ENCODE measurements at places on chromosomes 7 and 10. TPM values are rescaled to one million over a fixed set of nuclear protein-coding genes. Genes with fewer than 3 reads are reported as not detected.

The SGCE gene
- total RNA-seq: 25.3 TPM

The C7orf33 gene
- not detected for total RNA-seq

The INSYN2A gene
- total RNA-seq: 0.13 TPM

The CCDC7 gene
- 1.9 TPM for total RNA-seq

- no peak overlapping the region for H3K4me3 ChIP-seq
Measured at GRCh38 chr10:1324903-1325302, 268.7 kb downstream of the WDR37 start.

DNA sequence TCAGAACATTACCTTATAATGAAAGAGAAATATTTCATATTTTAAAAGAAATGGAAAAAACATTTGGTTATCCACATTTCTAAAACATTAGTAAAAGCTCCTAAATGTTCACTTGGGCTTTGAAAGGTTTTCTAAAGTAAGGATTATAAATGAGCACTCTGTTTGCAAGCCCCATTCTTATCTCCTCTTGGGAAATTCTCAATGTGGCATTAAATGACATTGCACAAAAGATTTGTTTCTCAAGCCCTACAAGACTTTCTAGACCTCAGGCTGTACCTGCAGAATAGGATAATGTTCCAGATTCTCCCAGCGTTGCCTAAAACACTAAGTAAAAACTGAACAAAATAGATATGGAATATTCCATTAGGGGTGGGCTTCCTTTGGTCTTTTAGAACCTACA lies 658.0 kb upstream of the FOXK1 start:
- no peak overlapping the region for H3K27ac ChIP-seq
- peaks cover 27% of the 10 kb centered on the region for H3K4me1 ChIP-seq
- no peak for DNase-seq
- H3K36me3 ChIP-seq: peaks cover 22% of the 10 kb centered on the region

DNA sequence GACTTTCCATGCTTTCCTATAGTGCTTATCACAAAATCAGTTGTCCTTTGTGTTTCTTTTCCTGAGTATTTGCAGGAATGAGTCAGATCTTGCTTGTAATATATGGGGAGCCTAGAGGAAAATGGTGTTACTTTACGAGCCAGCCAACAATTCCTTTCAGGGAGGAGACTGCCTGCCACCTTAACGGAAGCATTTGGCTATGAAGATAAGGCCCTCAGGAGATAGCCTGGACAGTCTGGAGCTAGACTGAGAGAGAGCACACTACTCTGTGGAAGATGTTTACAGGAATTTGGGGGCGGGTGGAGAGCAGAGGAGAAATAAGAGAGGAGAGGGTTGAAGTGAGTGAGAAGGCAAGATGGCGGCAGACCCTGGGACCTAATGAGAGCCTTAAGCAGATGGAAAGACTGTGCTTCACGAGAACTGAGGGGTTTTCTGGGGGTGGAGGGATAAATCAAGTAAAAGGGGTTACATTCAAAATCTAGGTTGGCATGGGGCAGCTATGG lies 126.3 kb downstream of the SNX10 start:
- no peak for DNase-seq
- H3K36me3 ChIP-seq: no peaks in the 10 kb centered on the region
- no peak overlapping the region for H3K4me3 ChIP-seq
- peaks cover 25% of the 10 kb centered on the region for H3K27me3 ChIP-seq
- no peak overlapping the region for H3K27ac ChIP-seq

DNA sequence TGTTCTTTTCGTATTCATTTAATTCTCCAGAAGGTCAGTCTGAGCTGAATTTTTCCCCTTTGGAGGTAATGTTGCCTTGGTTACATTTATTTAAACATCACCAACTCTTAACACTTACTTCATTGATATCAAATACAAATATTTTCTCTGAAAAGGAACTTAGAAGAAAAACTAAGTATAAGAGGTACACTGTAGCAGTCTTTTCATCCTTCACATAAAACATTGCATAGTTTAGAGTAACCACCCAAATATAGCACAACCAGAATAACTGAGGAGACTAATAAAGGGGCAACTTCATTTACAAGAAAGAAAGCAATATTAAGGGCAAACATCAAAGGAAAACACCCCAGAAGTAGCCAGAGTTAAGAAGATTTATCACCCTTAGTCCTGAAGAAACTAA lies 1115.0 kb upstream of the POT1 start:
- DNase-seq: no peak
- H3K4me3 ChIP-seq: no peak overlapping the region
- peaks cover 20% of the 10 kb centered on the region for H3K4me1 ChIP-seq
- peak overlapping the region; percentile 3 for H3K27ac ChIP-seq
- no peaks in the 10 kb centered on the region for H3K27me3 ChIP-seq

DNA sequence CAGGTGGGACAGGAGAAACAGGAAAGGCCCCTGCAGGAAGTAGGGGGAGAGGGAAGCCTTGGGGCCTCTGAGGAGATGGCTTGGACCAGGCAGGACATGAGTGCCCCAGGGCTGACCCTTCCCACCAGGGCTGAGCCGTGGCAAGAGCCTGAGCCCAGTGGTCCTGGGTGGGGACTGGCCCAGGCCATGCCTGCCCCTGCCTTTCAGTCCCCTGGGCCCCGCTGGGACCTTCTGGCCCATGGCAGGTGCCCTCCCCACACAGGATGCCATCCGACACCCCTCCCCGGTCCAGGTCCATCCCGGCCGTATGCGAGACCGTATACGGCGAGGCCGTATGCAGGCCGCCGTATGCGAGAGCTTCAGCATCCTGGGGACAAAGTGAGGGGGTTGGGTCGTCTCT lies 2.0 kb downstream of the GRIFIN start:
- H3K27me3 ChIP-seq: no peaks in the 10 kb centered on the region
- H3K4me3 ChIP-seq: no peak overlapping the region
- no peaks in the 10 kb centered on the region for H3K36me3 ChIP-seq
- H3K4me1 ChIP-seq: peaks cover 35% of the 10 kb centered on the region
- no peak overlapping the region for H3K27ac ChIP-seq

DNA sequence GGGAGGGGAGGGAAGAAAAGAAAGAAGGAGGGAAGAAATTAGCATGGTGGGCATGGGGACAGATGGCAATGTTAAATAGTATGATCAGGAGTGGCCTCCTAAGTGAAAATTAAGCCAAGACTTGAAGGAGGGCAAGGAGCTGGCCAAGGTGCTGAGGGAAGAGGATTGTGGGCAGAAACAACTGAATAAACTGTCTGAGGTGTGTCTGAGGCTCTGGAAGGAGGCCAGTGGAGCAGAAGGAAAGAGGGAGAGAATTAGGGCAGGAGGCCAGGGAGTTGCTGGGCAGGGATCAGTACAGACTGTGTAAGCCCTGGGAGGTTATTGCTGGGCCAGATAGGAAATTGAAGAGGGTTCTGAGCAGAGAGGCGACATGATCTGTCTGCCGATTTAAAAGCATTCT lies 40.6 kb upstream of the VKORC1L1 start:
- H3K36me3 ChIP-seq: no peaks in the 10 kb centered on the region
- H3K27ac ChIP-seq: no peak overlapping the region
- no peaks in the 10 kb centered on the region for H3K4me1 ChIP-seq
- H3K4me3 ChIP-seq: no peak overlapping the region

- DNase-seq: no peak
- H3K27me3 ChIP-seq: peaks cover 3% of the 10 kb centered on the region
- H3K4me1 ChIP-seq: peaks cover 10% of the 10 kb centered on the region
- no peak overlapping the region for H3K27ac ChIP-seq
- H3K4me3 ChIP-seq: no peak overlapping the region
- peaks cover 4% of the 10 kb centered on the region for H3K36me3 ChIP-seq
Measured at GRCh38 chr7:134485203-134485602, 26.3 kb upstream of the AKR1B1 start.

DNA sequence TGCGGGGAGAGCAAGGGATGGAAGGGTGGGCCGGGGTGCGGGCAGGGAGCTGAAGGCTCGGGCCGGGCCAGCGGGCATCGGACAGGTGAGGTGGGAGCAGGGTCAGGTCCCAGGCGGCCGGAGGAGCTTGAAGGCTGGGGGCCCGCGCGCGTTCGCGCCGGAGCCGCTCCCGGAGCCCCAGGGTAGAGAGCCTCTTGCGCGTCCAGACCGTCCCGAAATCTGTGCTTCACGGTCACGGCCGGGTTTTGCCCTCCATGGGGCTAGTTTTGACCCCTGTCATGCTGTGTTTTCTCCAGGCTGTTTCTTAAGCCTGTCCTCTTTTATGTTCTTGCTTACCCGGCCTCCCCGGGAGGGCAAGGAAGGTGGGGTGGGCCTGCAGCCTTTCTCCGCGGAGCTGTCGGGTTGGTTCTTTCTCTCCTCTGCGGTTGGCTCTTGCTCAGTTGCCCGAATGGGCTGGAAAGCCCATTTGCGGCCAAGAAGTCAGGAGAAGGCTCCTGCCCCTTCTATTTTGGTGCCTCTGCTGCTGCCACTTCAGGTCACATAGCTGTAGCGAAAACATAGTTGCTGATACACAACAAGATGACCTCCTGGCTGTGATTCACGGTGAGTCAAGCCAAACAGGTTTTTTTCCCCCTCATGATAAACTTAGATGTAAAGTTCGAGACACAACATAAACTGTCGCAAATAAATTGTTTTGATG lies 650 bp downstream of the UBE2D1 start:
- no peaks in the 10 kb centered on the region for H3K27me3 ChIP-seq
- peak; percentile 26 for DNase-seq
- H3K4me1 ChIP-seq: peaks cover 23% of the 10 kb centered on the region
- peak overlapping the region; percentile 64 for H3K27ac ChIP-seq

- H3K36me3 ChIP-seq: peaks cover 6% of the 10 kb centered on the region
- no peak overlapping the region for H3K4me3 ChIP-seq
- DNase-seq: no peak
- no peaks in the 10 kb centered on the region for H3K4me1 ChIP-seq
- no peaks in the 10 kb centered on the region for H3K27me3 ChIP-seq
Measured at GRCh38 chr7:157658851-157659412, 322.1 kb downstream of the DNAJB6 start.

GRCh38 chr7:108535257-108535656 lies 9.3 kb upstream of the PNPLA8 start:
- H3K27ac ChIP-seq: no peak overlapping the region
- no peaks in the 10 kb centered on the region for H3K4me1 ChIP-seq
- H3K36me3 ChIP-seq: peaks cover 6% of the 10 kb centered on the region
- H3K27me3 ChIP-seq: no peaks in the 10 kb centered on the region
- no peak for DNase-seq

GRCh38 chr10:61164458-61165160 lies 220.6 kb upstream of the RHOBTB1 start:
- H3K27ac ChIP-seq: no peak overlapping the region
- H3K4me3 ChIP-seq: no peak overlapping the region
- peaks cover 6% of the 10 kb centered on the region for H3K36me3 ChIP-seq
- no peaks in the 10 kb centered on the region for H3K27me3 ChIP-seq
- DNase-seq: no peak

- H3K27me3 ChIP-seq: no peaks in the 10 kb centered on the region
- DNase-seq: no peak
- peaks cover 25% of the 10 kb centered on the region for H3K4me1 ChIP-seq
- no peaks in the 10 kb centered on the region for H3K36me3 ChIP-seq
- peak overlapping the region; percentile 2 for H3K27ac ChIP-seq
Measured at GRCh38 chr7:45484094-45484493, 90.1 kb upstream of the ADCY1 start.

DNA sequence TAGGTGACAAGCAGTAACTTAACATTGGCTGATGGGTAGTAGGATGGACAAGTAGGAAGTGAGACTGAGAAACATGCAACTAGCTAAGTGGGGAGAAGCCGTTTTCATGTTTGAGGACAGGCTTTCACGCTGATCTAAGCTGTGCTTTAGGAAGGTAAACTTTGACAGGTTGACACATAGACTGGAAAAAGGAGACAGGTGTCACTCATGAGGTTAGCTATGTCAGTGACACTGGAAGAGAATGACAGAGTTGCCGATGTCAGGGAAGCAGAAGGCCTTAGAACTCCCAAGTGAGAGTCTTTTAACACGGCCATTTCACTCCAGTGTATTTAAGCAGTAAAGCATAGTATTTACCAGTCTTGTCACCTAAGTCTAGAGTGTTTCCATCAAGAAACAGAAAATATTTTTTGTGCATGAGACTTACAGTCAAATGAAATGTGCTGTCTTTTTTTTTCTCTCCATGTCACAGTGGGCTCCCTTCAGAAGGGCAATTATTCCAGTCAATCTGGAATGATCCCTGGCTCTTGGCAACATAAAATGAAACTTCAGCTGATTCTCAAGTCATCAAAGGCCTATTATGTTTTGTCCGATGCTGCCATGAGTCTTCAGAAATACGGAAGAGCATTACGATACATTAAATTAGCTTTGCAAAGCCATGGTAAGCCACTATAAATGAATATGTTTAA lies 20.6 kb downstream of the EDRF1 start:
- no peaks in the 10 kb centered on the region for H3K27me3 ChIP-seq
- H3K27ac ChIP-seq: no peak overlapping the region
- H3K36me3 ChIP-seq: peaks cover 89% of the 10 kb centered on the region
- H3K4me1 ChIP-seq: no peaks in the 10 kb centered on the region

- H3K27me3 ChIP-seq: no peaks in the 10 kb centered on the region
- H3K27ac ChIP-seq: no peak overlapping the region
- no peaks in the 10 kb centered on the region for H3K36me3 ChIP-seq
- no peak overlapping the region for H3K4me3 ChIP-seq
- no peak for DNase-seq
Measured at GRCh38 chr10:5555021-5555510, 30.3 kb downstream of the CALML3 start.

GRCh38 chr10:76615049-76615448 lies 1022.6 kb downstream of the KCNMA1 start:
- no peak overlapping the region for H3K27ac ChIP-seq
- H3K4me3 ChIP-seq: no peak overlapping the region
- no peaks in the 10 kb centered on the region for H3K27me3 ChIP-seq
- DNase-seq: no peak
- peaks cover 29% of the 10 kb centered on the region for H3K36me3 ChIP-seq

GRCh38 chr10:121435099-121435875 lies 163.0 kb downstream of the FGFR2 start:
- H3K27me3 ChIP-seq: no peaks in the 10 kb centered on the region
- no peak overlapping the region for H3K4me3 ChIP-seq
- no peaks in the 10 kb centered on the region for H3K36me3 ChIP-seq

Data from WTC11 (cell line).